ENCODE measurements at places on chromosomes 2 and 18.

GRCh38 chr2:236626391-236627150, 56.9 kb downstream of the ACKR3 start:
- no peak for DNase-seq

DNA sequence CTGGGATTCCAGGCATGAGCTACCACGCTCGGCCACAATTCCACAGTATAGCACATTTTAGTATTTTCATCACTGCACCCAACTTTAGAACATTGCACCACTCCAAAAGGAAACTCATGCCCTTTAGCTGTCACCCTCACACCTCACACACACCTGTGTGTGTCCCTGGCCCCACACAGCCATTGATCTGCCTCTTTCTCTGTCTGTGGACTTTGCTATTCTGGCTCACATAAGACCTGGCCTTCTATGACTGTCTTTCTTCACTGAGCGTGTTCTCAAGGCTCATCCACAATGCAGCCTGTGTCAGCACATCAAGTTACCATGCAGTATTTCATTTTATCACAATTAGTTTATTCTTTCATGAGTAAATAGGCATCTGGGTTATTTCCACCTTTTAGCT, 19.7 kb upstream of the ATP9B start:
- DNase-seq = no peak

DNA sequence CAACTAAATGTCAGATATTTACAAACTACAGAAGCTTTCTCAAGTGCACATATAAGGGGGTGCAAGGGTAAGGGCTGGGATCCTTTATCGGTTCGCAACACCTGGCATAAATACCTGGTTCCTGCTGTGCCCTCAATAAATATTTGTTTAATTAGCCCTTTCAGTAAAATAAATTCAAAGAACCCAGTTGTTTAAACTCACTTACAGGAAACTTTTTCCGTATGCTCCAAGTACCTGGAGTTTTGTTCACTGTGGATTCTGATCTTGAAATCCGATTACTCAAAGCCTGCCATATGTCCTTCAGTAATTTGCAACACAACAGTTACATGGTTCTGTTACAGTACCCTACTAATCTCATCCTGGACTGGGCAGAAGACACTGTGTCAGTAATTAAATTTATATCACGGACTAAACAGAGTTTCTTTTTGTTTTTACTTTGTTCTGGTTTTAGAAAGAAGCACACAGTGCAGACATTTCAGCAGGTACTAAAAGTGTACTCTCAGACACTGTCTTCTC, 36.9 kb downstream of the TBC1D8 start:
- no peak for DNase-seq

DNA sequence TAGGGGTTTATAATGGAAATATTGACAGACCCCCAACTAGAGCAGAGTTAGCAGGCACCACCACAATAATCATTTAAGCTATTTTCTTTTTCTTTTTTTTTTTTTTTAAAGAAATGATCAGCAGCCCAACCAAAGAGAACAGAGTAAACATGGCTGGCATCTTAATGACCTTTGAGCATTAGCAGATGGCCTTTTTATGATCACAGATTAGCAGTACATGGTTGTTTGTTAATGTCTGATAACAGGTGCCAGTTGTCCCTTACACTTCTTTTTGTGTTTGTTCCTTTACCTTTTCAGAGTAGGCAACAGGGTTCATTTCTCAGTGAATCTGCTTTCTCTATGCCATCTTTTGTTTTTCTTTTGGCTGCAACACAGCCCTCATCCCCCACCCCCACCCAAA, 747.0 kb downstream of the BCL11A start:
- no peak for DNase-seq

GRCh38 chr18:75506913-75507312, 79.4 kb upstream of the SMIM21 start:
- no peak for DNase-seq

- no peak for DNase-seq
These were observed 2.8 kb downstream of the SPR start for GRCh38 chr2:72889991-72890390.

DNA sequence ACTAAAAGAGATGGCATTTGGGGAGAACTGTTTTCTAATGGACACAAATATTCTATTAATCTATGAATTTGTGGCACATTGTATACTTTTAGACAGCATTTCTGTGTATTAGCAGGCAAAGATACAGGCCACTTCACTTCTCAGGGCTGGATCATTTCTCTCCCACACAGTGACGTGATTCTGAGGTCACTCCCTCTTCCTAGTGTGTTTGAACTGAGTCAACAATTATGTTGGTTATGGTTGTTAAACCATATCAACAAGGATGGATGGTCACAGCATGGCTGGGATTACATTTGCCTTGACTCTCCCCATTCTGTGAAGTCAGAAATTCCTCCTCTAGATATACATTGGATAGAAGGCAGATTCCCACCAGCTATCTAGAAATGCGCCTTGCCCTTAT, 11.6 kb downstream of the NOSTRIN start:
- no peak for DNase-seq

DNA sequence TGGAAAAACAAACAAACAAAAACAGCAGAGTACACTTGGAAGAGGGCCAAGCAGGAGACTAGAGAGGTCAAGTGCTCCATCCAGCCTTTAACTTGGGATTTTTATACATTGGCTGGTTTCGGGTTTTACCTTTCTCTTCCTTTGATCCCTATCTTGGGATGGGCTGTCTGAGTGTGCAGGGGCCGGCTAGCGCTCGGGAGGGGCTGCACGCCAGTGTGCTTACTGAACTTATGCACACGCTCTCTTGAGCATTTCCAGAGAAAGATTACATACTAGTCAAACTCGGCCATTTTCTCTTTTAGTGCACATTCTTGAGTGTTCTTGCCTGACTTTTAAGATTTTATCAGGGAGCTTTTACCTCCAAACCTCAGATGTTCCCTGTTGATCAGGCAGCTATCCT, 707.8 kb downstream of the DSC3 start:
- no peak for DNase-seq

- peak; percentile 6 for DNase-seq
These were observed 143.7 kb downstream of the MYO5B start for GRCh38 chr18:50051288-50051687.

GRCh38 chr18:31943878-31944816, 1.2 kb upstream of the TRAPPC8 start:
- DNase-seq = no peak

GRCh38 chr2:200262047-200262446, 44.4 kb upstream of the SPATS2L start:
- no peak for DNase-seq

GRCh38 chr2:216661639-216662375, 28.6 kb downstream of the IGFBP2 start:
- no peak for DNase-seq

- no peak for DNase-seq
These were observed 117.6 kb downstream of the MYO1B start for GRCh38 chr2:191362841-191363240.

DNA sequence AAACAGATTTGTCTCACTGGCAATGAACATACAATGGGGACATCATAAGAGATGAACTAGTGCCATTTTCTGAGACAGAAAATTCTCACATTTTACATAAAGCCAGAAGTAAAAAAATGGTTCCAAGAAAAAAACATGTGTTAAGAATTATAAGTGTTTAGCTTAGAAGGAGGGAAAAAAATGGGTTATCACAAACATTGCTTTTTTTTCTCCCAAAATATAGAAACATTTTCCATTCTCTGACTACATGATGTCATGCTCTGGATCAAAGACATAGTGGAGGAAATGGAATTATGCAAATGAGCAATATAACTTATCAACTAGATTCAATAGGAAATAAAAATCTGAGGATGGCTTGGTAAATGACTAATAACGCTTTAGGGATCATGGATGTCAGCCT, 49.8 kb downstream of the SPATS2L start:
- no peak for DNase-seq

- no peak for DNase-seq
These were observed 96.8 kb downstream of the PRKCE start for GRCh38 chr2:45748239-45748638.

Data from LHCN-M2 (cell line).